Kidney capillary endothelial cell (primary cell): ENCODE measurements at places on chromosomes 6 and 20.

DNA sequence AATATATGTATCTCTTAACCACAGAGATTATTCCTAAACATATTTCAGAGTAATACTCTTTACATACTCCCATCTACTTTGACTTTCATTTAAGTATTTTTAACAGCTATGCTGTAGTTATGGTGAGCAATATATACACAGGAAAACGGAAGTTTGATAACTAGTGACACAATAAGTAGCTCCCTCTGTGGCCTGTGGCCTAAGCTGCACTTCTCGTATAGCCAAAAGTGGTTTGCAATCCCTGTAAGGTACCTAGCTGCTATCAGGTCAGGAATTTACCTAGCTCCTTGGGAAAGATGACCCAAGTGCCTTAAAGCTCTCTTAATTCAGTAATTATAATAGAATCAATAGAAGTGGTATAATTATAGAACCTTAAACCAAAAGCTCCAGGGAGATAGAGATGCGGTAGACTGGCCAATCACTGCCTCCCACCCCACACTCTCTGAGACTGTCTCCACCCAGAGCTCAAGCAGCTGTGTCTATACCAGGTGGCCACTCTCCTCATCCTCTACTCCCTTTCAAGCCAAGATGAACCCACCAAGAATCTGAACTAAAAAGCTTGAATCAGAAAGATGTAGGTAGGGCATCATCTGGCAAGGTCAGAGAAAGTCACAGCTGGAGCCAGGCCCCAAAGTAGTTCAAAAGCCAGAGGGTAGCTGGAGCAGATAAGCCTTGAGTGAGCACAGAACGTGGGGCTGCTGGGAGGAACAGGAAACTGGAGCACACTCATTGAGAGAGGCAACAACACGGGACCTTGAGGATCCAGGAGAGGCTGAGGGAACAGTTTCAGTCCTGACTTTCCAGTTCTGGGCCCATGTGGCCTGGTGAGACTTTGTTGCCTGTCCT, 84.9 kb upstream of the ASF1A start:
- no peak for DNase-seq

- DNase-seq, result no peak
These were observed 48.0 kb upstream of the DST start for GRCh38 chr6:56690519-56691285.

DNA sequence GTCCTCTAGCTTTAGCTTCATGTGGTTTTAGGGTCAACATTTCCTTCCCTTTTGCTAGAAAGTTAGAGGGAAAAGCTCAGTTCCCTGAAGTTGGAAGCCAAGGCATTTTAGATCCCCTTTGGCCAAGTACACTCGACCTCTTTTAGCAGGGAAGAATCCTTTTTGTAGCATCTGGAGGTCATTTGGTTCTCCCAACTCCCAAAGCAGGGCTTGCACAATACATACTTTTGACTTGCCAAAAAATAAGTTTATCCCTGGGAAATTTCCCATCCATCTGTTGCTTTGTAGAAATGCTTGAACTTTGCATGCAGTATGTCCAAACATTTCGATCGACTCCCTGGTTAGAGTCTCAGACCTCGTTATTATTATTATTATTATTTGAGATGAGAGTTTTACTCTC, 4.6 kb upstream of the EDEM2 start:
- DNase-seq, result no peak

DNA sequence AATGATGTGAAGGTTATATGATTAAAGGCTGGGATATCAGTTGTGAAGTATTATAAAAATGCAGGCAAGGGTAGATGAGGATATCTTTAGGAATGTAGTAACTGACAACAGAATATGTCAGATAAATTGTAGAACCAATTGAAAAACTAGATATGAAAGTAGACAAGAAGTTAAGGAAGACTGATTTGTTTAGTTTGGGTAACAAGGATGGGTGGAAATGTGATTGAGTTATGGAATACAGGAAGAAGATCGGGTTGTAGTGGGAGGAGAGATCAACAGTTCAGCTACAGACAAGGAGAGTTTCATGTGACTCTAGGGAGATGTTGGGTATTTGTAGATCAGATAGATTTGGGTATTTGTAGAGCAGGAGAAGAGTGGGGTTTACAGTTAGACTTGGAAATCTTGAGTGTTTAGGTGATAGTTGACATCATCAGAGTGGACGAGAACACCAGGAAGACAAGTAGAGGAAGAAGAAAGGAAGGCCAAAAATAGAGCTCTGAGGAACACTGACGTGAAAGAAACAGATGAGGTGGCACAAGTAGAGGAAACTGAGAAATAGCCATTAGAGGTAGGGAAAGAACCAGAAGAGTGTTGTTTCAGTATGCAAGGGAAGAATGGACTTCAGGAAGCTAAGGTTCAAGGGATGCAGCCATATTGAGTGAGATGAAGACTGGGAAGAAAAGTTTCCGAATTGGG, 12.1 kb upstream of the TSPYL1 start:
- DNase-seq, result no peak

GRCh38 chr6:157993076-157993475, 11.4 kb downstream of the SYNJ2 start:
- DNase-seq, result no peak

DNA sequence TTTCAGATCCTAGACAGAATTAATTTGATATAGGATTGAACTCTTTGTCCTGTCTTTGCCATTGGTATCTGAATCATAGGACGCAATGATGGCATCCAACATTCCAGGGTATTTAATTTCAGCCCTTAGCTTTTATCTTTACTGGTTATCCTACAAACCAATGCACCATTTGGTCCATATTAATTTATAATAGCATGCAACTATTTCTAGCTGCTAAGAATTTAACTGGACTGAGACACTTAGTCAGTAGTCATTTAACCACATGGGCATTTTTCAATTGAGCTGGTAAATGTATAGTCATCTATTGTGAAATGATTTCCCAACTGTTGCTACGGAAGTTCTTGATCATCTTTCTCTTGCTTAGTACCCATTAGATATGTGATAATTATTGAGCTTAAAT, 141.1 kb downstream of the CD164 start:
- DNase-seq, result no peak

GRCh38 chr6:19898141-19898740, 61.1 kb downstream of the ID4 start:
- DNase-seq, result no peak

DNA sequence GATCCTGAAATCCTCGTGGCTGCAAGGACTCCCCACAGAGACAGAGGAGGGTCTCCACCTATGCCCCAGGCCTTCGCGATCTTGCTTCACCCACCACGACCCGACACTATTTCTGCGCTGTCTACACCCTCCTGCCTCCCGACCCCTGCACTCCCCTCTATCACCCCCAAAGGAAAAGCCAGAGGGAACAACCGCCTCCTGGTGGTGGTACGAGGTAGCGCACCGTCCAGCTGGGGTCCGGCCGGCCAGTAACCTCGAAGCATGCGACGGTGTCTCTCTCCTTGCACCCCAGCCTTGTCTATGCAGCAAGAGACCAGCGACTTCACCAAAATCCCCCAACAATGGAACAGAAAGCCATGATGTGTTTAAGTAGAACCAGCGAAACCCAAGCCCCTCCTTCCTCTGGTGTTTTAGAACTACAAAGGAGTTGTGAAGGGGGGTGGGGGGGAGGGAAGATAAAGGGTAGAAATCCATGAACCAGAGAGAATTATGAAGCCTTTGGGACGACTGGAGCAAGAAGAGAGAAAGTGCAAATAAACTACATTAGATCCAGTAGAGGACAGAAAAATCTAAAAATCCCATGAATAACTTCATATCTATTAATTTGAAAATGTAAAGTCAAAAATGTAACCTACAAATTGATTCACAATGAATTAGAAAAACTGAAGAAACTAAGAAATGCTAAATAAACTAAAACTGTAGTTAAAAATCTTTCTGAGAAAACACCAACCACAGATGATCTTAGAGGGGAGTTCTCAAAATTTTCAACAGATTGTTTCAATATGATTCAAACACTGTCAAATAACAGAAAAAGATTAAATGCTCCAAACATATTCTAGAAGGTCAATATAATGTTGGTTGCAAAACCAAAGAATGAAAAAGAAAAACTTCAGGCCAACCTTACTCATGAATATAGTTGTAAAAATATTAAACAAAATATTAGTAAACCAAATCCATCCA, 168.0 kb downstream of the CDK19 start:
- no peak for DNase-seq

DNA sequence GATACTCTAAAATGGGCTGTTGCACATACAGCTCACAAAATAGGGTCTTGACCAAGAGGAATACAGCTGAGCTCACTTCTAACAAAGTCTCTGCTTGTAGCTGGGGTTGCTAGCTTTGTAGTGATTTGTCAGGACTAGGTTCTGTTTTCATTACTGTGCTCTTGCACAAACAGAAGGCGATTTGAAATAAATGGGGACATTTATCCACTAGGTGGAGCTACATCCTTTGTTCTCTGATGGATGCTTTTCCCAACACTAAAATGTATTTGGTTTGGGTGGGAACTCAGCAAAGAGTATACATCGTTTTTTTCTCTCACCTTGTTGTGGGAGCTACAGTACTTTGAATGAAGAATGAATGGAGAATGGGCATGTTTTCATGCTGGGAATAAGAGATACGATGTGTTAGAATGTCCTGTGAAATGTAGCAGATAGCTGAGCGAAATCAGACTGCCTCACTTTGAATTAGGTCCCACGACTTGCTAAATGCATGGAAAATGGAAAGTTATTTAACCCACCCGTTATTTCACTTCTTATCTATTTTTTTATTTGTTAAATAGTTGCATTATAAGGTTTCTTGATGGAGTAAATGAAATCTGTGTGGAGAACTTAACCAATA, 494.7 kb upstream of the MAP3K7 start:
- DNase-seq, result peak; percentile 41

DNA sequence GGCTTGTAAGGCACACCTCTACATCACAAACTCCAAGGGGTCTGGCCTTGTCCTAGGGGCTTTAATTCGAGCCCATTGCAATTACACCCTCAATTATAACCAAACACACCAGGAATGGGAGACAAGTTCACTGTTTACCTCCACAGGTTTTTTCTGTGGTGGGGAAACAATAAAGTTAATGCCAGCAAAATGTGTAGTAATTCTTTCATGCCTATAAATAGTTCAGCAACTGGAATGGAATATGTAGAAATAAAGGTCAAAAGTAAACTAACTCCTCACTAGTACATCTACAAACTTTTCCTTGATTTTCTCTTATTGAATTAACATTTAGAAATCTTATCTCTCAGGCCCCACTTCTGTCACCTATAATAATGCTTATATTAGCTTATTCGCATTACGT, 27.1 kb upstream of the RIPK1 start:
- DNase-seq, result no peak

- DNase-seq, result no peak
These were observed 101.4 kb downstream of the SLX4IP start for GRCh38 chr20:10536531-10536930.

DNA sequence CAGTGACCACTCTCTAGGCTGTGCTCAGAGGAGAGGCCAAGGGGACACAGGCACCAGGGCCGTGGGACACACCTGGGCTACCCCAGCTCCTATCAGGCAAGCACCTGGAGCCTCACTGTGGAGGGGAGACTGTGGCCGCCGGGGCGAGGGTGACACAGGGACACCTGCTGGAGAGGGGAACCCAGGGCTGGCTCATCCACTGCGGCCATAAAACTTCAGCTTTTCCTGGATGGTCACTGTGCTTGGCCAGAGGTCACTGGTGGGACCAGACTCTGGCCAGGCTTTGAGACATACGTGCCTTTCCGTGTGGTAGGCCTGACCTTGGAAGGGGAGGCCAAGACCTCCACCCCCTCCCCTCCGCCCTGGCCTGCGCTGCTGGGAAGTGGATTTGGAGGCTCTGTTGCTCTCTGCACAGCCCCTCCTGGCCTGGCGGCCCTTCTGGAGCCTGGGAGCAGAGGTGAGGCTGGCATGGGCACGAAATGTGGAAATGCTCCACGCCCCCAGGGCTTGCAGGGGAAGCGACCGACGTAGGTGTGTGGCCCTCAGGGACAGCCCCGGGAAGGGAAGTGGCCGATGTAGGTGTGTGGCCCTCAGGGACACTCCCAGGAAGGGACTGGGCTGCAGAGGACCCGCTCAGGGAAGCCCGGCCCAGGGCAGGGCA, 42.9 kb upstream of the BHLHE23 start:
- DNase-seq, result no peak

DNA sequence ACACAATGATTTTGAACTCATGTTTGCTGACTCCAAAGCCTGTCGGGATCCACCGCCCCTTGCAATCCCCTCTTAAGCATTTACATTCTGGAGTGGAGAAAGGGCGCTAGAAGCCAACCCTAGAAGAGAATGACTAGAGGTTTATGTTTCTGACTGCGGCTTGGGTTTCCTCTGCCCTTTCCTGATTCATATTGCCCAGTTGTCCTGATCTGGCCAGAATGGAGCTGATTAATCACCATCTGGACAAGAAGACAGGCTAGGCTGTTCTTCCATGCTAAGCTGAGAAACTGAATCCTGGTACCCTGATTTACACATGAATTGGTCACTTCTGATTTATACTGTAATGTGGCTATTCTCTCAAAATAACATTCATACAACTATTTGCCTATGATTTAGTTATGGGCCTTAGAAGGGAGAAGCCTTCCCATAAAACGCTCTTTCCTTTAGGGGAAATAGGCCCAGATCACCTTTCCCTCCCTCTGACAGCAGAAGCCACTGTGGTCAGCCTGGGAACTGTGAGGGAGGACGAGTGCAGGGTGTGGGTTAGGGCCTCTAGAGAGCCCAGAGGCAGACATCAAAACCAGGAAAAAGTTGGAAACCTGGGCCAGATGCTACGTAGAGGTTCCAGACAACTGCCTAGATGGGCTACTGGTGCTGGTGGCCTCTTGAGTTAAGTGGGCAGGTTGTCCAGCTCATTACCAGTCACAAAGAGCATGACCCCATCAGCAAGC, 199.2 kb upstream of the PRDM1 start:
- no peak for DNase-seq

- no peak for DNase-seq
These were observed 79.9 kb downstream of the PREX1 start for GRCh38 chr20:48747840-48748414.

- no peak for DNase-seq
These were observed 8.7 kb upstream of the RBM38 start for GRCh38 chr20:57382516-57382915.

DNA sequence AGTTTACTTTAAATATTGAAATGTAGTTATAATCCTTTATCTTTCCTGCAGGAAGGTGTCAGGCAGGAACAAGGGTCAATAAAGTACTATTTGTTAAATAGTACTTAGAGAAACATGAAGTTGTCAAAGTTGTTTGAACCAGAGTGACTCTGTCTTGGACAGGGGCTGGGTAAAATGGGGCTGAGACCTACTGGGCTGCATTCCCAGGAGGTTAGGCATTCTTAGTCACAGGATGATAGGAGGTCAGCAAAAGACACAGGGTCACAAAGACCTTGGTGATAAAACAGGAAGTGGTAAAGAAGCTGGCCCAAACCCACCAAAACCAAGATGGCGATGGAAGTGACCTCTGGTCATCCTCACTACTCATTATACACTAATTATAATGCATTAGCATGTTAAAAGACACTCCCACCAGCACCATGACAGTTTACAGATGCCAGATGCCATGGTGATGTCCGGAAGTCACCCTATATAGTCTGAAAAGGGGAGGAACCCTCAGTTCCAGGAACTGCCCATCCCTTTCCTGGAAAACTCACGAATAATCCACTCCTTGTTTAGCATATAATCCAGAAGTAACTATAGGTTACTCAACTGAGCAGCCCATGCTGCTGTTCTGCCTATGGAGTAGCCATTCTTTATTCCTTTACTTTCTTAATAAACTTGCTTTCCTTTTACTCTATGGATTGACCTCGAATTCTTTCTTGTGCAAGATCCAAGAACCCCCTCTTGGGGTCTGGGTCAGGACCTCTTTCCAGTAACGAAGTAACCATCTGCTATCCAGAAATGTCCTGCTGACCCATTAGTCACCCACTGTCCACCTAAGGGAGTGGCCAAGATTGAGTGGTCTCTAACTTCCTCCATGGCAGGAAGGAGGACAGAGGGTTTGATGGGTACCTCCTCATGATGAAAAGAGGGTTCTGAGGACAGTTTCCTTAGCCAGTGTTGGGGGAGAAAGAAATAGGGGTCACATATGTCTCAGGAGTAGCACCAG, 19.6 kb downstream of the SLC22A2 start:
- DNase-seq, result no peak
